NCI-H446 (cell line): ENCODE measurements at places on chromosomes 12 and 14.

- no peak for DNase-seq
Observed at GRCh38 chr12:107102294-107102693, 8.9 kb upstream of the CRY1 start.

GRCh38 chr12:44286336-44286735 is 450.5 kb downstream of the TMEM117 start:
- DNase-seq: no peak

DNA sequence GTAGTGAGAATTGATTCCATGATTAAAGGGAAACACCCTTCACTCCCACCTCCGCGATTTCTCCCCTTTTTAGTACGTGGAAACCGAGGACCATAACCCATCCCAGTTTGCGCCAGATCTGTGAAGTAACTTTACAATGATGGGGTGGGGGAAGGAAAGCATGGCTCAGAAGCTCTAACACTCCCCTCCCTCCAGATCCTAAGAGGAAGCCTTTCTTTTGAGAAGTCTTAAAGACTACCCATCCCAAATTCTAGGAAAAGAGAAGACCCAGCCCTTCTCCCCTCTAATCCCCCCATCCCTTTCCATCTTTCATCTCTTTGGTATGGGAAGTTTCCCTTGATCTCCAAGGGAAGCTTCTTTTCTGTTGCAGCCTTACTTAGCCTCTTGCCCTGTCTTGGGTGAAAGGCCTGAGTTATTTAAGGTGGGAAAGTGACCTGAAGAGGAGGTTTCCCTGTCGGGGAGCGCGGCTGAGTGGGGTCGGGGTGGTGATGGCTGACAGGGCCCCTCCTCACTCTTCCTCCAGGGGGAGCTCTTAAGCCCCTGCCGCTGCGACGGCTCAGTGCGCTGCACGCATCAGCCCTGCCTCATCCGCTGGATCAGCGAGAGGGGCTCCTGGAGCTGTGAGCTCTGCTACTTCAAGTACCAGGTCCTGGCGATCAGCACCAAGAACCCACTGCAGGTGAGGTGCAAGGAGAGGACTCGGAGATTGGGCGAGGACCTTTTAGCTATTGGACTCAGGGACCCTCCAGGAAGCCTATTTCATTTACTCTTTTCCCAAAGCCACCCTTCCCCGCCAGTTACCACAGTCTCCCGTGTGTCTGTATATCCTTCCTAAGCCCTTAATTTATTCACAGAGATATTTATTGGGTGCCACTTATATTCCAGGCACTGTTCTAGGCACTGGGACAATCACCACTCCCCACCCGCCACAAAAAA is 1.8 kb downstream of the MARCHF9 start:
- no peak for DNase-seq

GRCh38 chr14:38992067-38992844 is 110.8 kb downstream of the SEC23A start:
- DNase-seq: no peak

DNA sequence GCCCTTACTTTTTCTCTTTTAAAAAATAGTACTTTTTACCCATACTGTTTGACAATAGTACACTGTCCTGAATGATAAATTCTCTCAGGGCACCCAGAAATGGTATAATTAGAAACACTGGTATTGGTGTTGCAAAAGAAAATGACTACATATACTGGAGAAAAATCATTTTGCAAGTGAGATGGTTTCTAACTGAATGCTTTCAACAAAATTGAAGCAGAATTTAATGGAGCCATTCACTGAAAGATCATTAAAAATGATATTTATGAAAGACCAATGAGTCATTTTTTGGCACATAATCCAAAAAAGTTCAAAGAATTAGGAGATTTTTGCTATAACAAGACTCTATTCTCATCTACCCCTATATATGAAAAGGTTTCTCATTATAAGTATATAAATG is 68.8 kb downstream of the TMTC1 start:
- DNase-seq: no peak

- DNase-seq: no peak
Observed at GRCh38 chr14:51059032-51059431, 35.9 kb downstream of the TRIM9 start.

DNA sequence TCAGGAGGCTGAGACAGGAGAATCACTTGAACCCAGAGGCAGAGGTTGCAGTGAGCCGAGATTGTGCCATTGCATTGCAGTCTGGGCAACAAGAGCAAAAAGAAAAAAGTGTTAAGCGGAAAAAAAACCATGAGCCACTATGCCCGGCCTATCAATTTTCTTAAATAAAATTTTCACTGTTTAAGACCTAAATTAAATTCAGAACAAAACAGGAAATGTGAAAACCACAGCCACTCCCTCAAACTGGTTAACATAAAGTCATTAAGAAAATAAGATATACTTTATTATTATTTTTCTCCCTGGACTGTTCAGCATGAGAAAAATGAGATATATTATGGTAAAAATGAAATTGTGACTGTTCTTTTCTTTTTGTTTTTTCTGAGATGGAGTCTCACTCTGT is 44.6 kb upstream of the GCH1 start:
- DNase-seq: no peak

- no peak for DNase-seq
Observed at GRCh38 chr14:59377491-59377890, 87.7 kb downstream of the GPR135 start.

GRCh38 chr14:95697764-95698163 is 11.5 kb downstream of the TCL1B start:
- no peak for DNase-seq

- DNase-seq: no peak
Observed at GRCh38 chr12:103833095-103833775, 7.8 kb downstream of the NT5DC3 start.

DNA sequence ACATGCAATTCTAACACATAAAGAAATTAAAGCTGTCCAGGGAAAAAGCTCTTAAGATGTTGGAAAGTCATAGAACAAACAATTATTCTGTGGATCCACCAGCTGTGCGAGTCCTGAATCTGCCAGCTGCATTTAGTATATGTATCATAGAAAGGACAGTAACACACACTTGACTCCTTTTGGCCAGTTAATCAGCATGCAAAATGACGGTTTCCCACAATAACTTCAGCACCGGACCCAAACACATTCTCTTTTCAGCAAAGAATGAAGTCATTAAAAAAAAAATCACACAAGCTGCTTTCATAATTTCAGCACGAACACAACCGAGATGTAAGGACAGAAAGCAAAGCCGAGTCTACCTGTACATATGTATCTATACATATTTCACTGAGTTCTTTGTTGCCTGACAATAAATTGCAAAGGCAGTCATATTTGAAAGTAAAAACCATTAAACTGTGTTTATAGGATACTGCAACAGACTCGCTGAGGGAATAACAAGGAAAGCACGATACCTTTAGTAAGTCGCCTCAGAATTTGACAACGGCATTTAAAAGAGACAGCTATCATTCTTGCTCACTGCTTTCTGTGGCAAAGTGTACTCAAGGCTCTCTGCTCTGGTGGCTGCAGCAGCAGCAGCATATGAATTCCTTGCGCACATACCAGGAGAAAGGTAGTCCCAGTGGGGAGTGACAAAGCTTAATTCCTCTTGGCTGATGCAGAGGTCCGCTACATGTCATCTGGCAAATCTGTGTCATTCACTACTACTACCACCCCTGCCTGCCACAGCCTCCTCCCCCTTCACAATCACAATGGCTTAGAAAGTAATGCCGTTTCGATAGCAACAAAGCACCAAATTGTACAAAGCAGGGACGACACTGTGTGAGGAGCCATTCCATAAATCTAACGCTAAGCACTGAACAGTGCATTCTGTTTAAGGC is at the start of gene GRIP1:
TSS of gene GRIP1 (minus strand) at position 739 of the 938 bp plus-strand sequence. CDS start at position 567, 172 bp downstream.
- no peak for DNase-seq

DNA sequence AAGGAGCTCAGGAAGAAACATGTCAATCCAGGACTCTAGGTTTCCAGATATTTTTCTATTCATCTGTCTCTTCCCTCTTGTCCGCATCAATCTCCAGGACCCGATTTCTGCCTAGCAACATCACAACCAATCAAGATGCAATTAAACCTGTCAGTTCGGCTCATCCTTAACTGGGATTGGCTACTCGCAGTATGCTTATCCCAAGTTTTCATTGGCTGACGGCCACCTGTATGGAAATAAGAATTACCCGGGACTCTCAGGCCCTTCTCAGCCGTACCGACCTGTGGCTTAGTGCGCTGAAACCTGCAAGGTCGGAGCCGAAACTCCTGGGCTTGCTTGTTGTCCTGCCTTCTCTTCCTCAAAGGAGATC is 20.4 kb upstream of the ATP5MC2 start:
- DNase-seq: peak; percentile 54

- DNase-seq: no peak
Observed at GRCh38 chr14:64824471-64824870, 55.2 kb downstream of the SPTB start.

- DNase-seq: no peak
Observed at GRCh38 chr12:109127533-109128242, 11.3 kb downstream of the ACACB start.

DNA sequence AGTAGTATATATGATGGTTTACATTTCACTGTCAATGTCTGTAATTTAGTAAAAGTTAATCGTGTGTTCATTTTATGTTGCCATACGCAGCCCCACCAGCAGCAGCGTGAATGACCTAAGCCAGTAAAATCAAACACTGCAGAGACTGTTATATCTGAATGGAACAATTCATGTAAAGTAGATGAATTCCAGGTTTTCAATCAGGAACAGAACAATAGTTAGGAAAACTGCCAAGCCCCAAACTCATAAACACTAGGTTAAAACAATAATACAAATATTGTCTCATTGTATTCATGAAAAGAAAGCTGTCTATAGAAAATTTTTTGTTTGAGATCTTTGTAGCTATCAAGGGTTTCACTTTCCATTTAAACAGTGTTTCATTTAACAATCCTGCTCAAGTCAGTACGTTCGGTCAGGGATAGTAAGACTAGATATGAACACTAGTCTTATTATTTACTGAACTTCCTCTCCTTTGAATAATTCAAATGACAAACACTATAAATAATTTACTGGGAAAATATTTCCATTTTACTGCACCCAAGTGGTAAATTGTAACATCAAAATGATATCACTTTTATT is 256.8 kb upstream of the FLRT2 start:
- DNase-seq: no peak

GRCh38 chr12:65330331-65330730 is 51.8 kb downstream of the MSRB3 start:
- DNase-seq: peak; percentile 4

GRCh38 chr12:12396694-12397093 is 39.8 kb downstream of the BORCS5 start:
- no peak for DNase-seq

GRCh38 chr14:20631023-20631879 is 10.2 kb downstream of the OR6S1 start:
- DNase-seq: peak; percentile 17

- DNase-seq: peak; percentile 33
Observed at GRCh38 chr12:57008178-57008577, 1.8 kb upstream of the ZBTB39 start.

DNA sequence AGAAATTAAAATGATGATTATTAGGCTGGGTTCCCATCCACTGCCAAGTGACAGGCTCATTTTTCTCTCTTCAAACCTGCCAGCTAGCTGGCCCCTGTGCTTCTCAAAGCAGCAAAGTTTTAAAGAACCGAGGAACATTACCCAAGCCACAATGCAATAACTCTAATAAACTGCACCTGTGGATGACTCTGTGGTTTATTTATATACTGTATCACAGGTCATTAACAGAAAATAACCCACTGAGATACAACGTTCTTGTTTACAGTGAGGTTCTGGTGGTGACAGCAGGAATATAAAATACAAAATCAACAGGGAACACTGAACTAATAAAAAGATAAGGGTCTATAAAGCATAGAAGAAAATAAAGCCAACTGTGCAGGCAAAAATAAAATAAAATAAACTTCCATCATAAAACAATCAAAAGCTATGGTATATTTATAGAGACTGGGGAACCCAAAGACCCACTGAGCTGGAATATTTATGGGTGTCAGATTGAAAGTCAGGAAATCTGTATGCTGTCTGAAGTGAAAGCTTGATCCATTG is 472.9 kb downstream of the NOVA1 start:
- no peak for DNase-seq

GRCh38 chr12:33480366-33480765 is 40.7 kb upstream of the SYT10 start:
- no peak for DNase-seq

DNA sequence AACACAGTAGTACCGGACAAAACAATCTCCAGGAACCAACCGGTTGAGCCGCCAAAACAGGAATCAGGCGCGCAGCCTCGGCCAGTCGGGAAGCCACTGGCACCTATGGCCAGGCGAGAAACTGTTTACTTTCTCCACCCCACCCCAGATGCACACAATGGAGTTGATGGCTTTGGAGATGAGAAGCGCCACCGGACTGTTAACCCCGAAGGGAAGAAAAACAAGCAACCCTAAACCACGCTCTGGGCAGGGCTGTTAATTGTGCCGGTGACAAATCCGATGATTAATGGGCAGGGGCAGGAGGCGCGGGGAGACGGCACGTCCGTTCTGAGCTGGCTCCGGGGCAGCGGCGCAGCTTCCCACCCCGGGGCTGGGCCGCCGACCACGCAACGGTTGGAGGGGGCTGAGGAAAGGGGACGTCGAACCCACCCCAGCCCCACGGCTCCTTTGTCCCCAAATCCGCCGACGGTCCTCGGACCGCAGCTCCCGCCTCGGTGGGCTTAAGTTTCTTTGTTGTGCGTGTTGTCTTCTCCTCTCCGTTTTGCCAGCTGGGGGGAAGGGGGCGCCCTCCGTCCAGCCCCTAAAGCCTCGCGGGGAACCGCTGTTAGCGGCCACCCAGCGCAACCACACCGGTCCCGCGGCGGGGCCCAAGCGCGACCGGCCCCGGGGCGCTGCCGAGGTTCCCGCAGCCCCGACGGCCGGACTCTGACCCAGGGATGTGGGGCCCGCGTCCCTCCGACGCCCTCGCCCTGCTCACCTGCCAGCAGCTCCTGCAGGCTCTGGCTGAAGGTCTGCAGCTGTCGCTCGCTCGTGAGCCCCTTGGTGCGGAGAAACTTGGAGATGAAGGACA is 790 bp downstream of the BTG1 start:
- DNase-seq: peak; percentile 25

DNA sequence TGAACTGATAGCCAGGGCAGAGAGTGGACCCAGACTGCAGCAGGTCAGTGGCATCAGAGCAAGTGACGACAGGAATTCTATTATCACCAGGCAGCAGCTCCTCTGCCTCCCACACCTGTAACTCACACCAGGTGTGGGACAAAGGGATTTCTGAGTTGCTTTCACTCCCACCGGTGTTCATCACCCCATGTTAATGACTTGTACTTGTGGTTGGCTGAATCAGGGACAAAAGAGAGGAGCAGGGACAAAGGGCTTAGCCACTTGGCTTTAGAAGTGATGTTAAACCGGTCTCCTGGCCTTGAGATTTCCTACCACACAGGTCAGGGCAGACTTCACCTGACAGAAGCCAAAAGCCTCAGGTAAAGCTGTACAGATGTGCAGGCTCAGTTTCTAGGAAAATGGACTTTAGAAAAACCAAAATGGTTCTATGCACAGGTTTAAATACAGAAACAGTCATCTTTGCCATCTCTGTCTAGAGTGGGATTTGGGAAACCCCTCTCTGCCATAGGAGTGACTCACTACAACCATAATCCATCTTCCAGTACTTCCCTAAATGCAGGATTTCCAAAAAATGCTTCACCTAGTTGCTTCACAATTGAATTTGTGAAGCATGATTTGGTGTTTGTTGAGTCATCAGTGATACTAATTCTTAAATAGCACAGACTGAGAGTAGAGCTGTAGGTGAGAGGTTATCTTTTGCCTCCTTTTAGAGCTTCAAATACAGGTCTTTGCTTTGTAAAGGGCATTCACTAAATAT is 158.5 kb downstream of the PRKCH start:
- DNase-seq: no peak

- DNase-seq: no peak
Observed at GRCh38 chr12:110279566-110280375, 1.3 kb upstream of the ATP2A2 start.
